ENCODE measurements at places on chromosomes 7 and 10.

- DNase-seq = no peak
These were observed 47.0 kb downstream of the THSD7A start for GRCh38 chr7:11784769-11785536.

DNA sequence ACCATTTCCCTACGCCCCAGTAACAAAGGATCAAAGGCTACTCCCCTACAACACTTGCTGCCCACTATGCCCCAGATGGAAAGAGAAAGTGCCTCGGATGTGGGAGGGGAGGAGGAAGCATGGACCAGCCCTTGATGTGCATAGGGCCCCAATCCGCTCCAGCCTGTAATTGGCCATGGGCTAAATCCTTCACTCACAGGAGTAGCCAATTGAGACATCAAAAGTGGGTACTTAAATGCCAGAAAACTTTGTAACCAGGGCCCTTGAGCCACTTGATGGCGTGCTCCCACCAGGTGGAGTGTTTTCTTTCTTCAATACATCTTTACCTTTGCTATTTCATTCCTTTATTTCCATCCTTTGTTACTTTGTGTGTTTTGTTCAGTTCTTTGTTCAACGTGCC lies 500.5 kb upstream of the LRRN3 start:
- peak; percentile 22 for DNase-seq

DNA sequence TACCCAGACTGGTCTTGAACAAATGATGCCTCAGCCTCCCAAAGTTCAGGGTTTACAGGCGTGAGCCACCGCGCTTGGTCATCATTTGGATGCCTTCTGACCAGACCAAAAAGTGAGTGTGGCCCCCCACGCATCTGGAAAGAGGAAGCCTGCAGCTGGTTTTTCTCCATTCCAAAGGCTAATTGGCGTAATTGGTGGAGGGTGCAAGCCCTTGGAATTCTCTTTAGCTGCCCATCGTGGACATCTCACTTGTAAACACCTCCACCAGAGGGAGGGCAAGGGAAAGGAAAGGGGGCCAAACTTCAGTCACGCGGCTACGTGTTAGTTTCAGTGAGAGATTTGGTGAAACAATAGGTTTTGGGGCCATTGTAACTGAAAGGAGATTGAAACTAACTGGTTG lies 4.1 kb upstream of the ARHGAP21 start:
- no peak for DNase-seq

- peak; percentile 40 for DNase-seq
These were observed 8.3 kb downstream of the IQCE start for GRCh38 chr7:2566890-2567678.

DNA sequence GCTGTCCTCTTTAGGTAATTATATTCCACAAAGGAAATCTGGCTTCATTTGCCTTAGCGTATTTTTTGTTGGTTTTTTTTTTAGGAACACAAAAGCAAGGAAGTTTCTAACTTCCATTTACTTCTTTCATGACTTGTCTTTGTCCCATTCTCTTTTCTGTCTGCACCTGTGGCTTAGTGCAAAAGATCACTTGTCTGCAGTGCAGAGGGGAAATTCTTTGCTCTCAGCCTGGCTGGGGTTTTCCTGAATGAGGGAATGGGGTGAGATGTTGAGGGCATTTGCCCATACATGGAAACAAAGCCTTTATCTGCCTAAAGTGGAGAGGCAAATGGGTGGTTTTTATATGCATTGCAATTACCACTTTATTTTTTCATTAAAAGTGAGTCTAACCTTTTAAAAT lies 361.1 kb upstream of the IGFBP3 start:
- no peak for DNase-seq

DNA sequence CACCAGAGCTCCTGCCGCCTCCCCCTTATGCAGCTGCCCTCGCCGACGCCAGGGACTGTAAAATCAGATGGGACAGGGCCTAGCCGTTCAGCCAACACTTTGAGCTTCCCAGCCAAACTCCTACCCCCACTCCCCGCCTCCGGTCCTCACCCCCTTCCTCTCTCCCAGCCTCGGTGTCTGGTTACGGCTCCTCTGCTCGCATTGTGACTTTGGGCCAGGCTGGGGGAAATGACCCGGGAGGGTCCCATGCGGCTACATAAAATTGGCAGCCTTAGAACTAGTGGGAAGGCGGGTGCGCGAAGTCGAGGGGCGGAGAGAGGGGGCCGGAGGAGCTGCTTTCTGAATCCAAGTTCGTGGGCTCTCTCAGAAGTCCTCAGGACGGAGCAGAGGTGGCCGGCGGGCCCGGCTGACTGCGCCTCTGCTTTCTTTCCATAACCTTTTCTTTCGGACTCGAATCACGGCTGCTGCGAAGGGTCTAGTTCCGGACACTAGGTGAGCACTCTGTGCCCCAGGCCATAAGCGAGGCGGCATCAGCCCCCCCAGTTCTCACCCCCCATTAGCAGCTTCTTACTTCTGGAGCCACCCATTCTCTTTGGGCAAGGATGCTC lies at the start of gene KAZALD1:
Gene KAZALD1 (plus strand): TSS at position 366 of the 608 bp plus-strand sequence. CDS start 604 bp downstream, outside the sequence.
- no peak for DNase-seq

- no peak for DNase-seq
These were observed 88.1 kb downstream of the SEPTIN14 start for GRCh38 chr7:55774327-55775050.

DNA sequence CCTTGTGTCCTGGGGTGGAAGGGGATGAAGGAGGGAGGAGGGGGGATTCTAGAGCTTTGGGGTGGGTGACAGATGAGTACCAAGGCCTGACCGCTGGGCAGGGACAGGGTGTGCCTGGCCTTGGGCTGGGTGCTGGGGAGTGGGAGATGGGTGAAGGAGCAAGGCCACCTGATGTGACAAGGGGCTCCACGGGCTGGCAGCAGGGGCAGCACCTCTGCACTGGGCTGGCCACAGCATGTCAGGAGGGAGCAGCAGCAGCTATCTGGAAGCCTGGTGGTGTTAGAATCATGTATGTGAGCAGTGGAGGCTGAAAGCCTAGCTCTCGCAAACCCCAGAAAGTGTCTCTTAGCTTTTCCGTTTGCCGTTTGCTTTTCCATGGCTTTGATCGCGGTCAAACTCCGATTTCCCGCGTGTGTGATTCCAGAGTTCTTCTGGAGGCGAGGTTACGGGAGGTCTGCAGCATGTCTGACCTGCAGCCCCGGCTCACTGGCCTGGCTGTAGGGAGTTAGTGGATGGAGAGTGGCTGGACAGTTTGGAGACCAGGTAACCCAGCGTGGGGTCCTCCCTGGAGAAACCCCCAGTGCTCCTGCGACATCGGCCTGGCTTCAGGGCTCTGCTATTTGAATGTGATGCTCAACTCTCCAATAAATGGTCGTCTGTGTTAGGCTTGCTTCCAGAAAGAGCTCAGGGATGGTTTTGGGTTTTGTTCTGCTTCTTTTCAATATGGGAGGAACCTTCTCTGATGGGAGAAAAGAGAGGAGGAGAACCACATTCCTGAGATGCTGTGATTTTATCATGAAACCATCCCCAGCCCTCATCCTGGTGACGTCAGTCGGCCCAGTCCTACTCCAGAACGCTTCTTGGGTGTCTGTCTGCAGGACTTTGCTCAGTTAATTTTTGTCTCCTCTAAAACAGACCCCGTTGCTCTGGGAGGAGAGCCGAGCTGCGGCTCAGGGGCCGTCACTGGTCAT lies 105.5 kb downstream of the CUX1 start:
- no peak for DNase-seq

DNA sequence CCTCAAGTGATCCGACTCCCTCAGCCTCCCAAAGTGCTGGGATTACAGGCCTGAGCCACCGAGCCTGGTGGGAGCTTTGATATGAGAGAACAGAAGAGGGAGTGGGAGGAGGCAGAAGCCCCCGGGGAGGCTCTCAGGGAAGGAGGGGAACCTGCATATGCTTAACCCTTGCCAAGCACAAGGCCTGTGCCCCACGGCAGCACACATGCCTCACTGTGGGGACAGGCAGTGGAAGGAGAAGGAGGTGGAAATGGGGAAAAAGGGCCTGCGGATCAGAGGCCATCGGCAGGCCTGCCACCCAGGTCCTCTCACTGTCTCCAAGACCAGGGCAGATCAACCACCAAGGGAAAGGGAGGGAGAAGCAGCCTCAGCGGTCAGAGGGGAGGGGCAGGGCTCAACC lies 7.2 kb upstream of the GRID1 start:
- no peak for DNase-seq

- DNase-seq = no peak
These were observed 262.2 kb downstream of the KIF20B start for GRCh38 chr10:89963451-89964102.
